Glutamatergic neuron (in vitro differentiated cells): ENCODE measurements at places on chromosomes 12 and 14. TPM values are rescaled to one million over a fixed set of nuclear protein-coding genes. Genes with fewer than 3 reads are reported as not detected.

Gene SLC41A2
- 12.0 TPM for total RNA-seq

Gene ANO2
- not detected for total RNA-seq

Gene TEX52
- total RNA-seq, result not detected

Gene TBX3
- total RNA-seq, result 3.0 TPM

Gene PNP
- 25.9 TPM for total RNA-seq

Gene OR6S1
- total RNA-seq, result not detected

Gene CLEC12A
- total RNA-seq, result not detected
